ENCODE measurements at places on chromosomes 2 and 18.
A peak's percentile ranks its signal among the peaks of the same experiment; 100 is the strongest.

- no peak for DNase-seq
Measured at GRCh38 chr2:186036862-186037449, 298.4 kb downstream of the FSIP2 start.

GRCh38 chr2:19542796-19543662 lies 184.6 kb upstream of the OSR1 start:
- peak; percentile 88 for DNase-seq

- DNase-seq, result no peak
Measured at GRCh38 chr2:148122788-148123187, 101.9 kb downstream of the MBD5 start.

DNA sequence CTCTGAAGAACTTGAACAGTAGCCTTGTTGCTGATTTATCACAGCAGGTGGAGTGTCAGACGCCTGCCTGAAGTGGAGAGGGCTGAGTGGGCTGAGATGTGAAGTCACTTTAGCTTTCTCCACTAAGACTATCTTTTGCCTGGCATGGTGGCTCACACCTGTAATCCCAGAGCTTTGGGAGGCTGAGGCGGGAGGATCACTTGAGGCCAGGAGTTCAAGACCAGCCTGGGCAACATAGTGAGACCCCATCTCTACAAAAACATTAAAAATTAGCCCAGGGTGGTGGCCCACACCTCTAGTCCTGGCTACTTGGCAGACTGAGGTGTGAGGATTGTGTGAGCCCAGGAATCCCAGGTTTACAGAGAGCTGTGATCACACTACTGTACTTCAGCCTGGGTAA lies 60.6 kb upstream of the TTC39C start:
- DNase-seq, result no peak

- DNase-seq, result no peak
Measured at GRCh38 chr2:33069894-33070651, 123.3 kb downstream of the LTBP1 start.

- DNase-seq, result no peak
Measured at GRCh38 chr18:11323359-11323819, 174.0 kb upstream of the PIEZO2 start.

DNA sequence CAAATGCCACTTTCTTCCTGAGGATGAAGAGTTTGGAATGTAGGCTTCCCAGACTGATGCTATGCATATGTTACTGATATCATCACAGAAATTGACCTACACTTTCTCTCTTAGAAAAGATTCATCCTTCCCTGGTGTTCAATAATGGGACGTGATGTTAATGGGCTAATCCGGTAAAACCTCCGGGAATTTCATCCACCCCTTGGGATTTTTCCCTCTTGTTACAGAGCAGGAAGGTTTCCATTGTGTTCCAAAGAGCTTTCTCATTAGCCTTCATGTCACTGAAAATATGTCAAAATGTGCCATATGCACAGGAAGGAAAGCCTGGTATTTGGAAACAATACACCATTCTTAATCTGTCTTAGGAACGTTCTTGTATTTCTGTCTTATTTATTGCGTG lies 20.7 kb downstream of the ALPK2 start:
- peak; percentile 41 for DNase-seq

- DNase-seq, result no peak
Measured at GRCh38 chr2:170744248-170745002, 25.8 kb upstream of the ERICH2 start.

- no peak for DNase-seq
Measured at GRCh38 chr2:30759481-30759880, 47.8 kb downstream of the CAPN13 start.

- no peak for DNase-seq
Measured at GRCh38 chr2:135615404-135615803, 84.1 kb downstream of the R3HDM1 start.

GRCh38 chr18:52152036-52152435 lies 188.0 kb upstream of the DCC start:
- DNase-seq, result no peak

- no peak for DNase-seq
Measured at GRCh38 chr2:128346291-128347170, 27.9 kb upstream of the HS6ST1 start.

DNA sequence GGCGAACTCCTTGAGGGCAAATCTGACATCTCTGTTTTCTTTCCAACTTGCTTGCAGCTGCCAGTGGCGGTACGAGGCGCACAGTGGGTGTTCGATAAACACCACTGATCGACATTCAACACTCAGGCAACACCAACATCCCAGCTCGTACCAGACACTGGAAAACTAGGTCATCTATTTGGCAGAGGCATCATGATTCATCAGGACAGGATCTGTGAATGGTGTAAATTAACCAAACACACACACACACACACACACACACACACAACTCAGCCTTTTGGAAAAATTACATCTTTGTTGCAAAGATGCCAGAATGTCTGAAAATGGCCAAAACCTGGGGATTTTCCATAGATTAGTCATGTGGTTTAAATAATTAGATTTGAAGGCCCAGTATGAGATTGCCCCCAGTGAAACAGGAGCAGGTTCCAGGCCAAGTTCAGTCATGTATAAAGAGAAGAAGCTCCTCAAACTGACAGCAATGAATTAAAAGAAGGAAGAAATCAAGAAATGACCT lies 150.5 kb upstream of the NCKAP5 start:
- no peak for DNase-seq

GRCh38 chr2:72183016-72183415 lies 35.4 kb upstream of the CYP26B1 start:
- no peak for DNase-seq

DNA sequence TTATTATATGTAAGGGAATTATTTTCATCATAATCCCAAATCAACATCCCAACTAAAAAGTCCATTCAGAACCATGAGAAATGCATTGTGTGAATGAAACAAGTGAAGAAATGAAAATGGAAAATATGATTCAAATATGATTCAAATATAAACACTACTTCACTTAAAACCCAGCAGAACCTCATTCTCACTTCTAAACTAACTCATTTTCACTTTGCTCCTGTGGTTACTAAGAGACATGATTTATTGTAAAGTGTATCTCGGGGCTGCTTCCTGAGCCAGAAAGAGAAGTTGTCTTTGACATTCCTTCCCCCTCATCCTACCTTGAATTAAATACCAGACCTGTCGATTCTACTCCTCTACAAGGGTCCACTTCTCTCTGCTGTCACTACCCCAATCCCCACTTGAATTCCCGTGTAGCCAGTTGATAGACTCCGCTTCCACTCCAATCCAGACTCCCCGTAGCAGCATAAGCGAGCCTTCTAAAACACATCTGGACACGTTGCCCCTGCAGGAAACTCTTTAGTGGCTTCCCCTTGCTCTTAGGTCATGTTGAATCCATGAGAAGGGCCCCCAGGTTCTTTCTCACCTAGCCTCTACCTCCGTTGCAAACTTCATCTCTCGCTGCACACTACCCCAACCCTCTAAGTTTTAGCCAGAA lies 697.0 kb upstream of the ID2 start:
- DNase-seq, result no peak

DNA sequence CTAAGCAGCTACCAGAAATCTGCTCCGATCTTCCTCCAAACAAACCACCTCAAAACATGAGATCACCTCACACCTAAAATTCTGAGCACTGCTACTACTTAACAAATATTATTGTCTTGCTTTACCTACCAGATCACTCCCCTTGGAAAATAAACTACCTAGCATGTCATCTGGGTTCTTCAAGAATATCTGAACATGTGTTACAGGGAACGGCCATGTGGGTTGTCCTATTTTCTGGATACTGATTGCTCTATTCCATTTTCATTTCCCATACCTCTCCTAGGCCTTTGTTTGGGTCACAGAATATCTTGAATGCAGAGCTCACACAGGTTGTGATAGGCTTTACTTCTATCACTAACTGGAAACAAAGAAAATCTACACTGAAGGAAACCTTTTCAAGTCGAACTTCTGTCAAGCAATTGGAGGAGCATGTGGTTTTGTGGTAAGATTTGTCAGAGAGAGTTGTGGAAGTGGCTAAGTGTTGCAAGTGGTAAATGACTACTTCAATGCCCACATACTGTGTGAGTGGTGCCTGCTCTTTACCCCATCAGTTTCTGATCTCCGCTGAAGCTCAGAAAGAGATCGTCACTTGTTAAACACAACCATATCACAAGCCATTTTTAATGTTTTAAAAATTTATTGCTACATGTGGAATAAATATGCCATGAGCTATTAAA lies 739.1 kb upstream of the ZEB2 start:
- DNase-seq, result no peak

GRCh38 chr2:13197248-13197647 lies 480.5 kb downstream of the TRIB2 start:
- no peak for DNase-seq

- no peak for DNase-seq
Measured at GRCh38 chr2:238127165-238128060, 11.1 kb upstream of the KLHL30 start.

DNA sequence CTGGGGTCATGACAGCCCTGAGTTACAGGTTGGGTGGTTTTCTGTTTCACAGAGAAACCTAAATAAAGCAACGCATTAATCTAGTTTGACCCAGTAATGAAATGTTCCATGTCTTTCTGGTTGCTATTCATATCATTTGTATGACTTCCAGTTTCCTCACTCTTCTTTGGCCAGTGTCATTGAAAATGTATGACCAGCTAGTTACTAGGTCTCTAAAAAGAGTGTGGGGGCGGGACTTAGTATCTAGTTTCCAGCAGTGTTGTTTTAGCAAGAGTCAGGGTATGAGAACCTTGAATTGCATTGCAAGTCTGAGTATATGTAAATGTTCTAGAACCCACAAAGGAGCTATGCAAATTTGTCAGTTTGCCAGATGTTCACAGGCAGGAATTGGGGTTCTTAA lies 47.7 kb downstream of the SLC9A2 start:
- DNase-seq, result no peak

GRCh38 chr2:178197791-178198190 lies 3.5 kb downstream of the OSBPL6 start:
- DNase-seq, result no peak

- DNase-seq, result no peak
Measured at GRCh38 chr2:231351648-231352047, 43.9 kb upstream of the B3GNT7 start.

DNA sequence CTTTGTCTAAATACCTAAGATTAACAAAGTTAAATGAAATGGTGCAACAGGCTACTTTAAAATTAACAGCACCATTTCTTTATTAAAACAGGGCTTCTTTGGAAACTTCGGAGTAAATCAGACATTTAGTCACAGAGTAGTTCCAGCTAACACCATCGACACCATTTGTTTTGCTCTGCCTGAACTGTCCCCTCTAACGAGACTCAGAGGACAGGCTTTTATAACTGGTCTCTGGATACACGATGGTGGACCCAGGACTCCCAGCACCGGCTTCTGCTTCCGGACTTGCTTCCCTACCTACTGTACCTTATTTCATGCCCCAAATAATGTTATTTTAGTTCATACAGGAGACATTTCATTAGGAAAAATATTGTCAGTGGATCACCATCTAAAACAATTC lies 252.1 kb downstream of the XIRP2 start:
- DNase-seq, result no peak

DNA sequence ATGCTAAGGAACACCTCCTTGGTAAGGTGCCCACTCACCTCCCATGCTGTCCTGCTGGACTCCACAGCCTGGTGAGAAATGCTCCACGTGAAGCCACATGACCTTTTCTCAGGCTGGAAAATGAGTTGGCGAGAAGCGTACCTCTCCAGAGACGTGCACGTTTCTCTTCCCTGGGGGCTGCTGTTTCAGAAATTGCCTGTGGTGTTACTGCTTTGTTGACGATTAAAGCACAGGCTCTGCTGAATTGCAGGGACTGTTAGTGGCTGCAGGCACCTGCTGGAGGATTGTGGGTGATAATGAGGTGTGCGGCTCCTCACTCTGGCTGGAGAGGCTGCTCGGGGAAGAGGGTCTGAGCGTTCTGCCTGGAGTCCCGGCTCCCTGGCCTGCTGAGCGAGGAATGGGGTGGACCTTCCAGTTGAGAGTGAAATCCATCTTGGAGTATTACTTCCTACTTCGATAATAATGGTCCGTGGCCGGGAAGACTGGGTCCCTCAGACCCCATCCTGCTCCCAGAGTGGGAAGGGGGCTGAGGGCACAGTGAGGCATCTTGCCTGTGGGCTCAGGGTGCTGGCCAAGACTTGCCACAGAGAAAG lies 199.3 kb upstream of the HDAC4 start:
- no peak for DNase-seq

DNA sequence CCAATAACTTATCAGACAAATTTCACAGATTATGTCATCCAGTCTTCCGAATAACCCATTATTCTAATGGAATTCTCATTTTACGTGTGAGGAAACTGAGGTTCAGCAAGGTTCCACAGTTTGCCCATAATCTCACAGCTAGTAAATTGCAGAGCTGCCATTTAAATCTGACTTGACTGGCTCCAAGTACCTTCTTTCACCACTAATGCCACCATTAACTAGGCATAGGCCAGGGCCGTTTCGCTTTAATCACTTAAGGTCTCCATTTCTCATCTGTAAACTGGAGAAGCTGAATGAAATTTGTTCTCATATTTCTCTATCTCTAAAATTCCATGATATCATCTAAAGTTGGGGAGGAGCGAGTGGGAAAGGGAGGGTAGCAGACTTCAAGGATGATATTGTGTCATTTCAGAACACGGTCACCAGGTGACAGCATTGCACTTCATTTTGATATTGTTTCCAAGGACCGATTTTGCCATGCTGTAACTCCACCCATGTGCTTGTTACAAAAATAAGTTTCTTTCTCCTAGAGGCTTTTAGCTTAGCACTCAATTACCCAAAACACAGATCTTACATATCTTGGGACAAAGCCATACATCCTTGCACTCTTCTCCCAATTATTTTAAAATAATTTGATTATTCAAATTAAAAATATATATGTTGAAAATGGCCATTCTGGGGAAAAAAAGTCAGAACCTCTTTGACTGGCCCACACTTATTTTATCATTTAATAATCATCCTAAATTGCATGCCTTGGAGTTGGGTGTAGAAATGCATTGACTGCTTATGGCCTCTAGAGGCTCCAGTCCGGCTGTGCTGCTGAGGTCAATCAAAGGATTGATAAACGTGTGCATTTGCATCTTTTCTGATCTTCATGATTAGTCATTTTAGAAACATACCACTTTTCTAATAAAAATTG lies 123.8 kb downstream of the AKAIN1 start:
- peak; percentile 63 for DNase-seq

GRCh38 chr2:66583881-66584280 lies 149.0 kb downstream of the MEIS1 start:
- no peak for DNase-seq

DNA sequence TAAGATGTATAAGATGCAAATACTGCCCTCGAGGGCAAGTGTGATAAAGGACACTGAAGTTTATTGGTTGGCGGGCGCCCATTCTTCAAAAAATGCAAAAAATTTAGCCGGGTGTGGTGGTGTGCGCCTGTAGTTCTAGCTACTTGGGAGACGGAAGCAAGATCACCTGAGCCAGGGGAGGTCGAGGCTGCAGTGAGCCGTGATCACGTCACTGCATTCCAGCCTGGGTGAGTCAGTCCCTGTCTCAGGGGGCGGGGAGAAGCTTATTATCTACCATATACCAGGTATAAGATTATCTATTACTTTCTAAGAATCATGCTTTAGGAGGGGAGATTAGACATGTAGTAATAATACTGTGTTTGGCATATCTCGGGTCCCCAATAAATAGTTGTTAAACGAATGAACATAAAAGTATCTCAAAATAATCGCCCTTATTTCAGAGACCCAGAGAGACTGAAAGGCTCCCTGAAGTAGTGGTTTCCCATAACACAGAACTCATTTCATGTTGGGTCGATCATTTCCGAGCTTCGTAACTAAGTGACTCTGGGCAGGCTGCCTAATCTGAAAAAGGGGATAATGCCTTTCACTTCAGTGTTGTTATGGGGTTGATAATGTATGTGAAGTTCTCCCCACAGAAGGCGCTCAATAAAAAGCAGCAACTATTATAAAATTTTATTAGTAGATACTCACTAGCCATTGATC lies 1.2 kb upstream of the SELENOI start:
- DNase-seq, result peak; percentile 37

- peak; percentile 35 for DNase-seq
Measured at GRCh38 chr2:26946841-26947784, 23.3 kb upstream of the MAPRE3 start.

All from NCI-H82 (cell line).